Kidney glomerular epithelial cell (primary cell): ENCODE measurements at places on chromosomes 12 and 14.

DNA sequence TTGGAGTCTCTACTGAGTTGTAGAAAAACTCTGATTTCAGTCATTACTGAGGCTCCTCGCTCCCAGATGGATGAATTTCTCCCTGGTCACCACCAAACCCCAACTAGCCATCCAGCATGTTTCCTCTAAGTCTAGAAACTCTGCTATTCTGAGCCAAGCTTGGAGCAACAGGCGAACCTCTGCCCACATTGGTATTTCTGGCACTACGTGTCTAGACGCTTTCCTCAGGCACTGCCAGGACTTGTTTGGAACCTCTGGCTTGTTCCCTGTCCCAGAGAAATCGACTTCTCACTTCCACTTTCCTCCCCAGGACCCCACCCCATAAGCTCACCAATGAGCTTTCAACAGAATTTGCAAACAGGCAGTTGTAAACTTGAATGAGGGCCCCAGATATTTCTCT lies 27.6 kb downstream of the WSCD2 start:
- DNase-seq, result no peak

DNA sequence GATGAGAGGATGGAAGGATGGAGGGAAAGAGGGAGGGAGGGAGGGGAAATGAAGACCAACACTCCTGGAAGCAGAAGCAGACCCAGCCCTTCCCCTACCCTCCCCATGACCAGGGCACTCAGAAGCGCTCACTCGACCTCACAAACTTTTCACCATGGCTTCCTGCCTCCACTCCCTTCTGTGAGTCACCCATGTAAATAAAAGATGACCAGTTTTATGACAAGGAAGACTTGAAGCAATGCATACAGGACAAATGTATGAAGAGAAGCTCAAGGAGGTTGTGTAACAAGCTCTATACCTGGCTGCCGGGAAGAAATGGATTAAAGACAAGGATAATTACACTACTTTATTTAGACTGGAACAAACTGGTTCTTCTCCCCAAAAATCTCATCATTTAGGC lies 63.8 kb downstream of the CDC42BPB start:
- peak; percentile 10 for DNase-seq

DNA sequence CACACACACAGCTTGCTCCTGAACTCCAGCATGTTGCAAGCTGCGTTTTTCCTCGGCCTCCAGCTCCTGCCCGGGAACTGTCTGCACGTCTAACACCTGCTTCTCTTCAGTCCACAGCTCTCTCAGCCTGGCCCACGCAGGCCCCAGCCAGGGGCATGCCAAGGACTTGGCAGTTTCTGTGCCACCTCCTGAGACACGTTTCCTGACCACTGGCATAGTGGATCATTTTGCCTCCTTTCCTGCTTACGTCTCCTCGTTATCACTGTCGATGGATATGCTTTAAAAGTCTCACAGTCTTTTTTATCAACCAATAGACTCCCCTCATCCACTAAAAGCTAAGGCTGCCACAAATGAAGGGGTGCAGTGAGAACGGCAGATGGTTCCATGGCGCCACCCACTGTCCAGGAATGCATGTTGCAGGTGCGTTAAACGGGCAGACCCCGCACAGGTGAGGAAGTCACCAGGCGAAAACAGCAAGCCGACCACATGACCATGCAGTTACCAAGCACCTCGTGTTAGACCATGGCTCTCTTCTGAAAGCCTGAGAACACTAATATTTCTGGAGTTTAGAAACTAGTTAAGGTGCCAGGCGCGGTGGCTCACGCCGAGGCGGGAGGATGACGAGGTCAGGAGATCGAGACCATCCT lies 14.7 kb upstream of the TEAD4 start:
- DNase-seq, result peak; percentile 17

- no peak for DNase-seq
Measured at GRCh38 chr14:101721951-101722661, 39.4 kb upstream of the PPP2R5C start.

DNA sequence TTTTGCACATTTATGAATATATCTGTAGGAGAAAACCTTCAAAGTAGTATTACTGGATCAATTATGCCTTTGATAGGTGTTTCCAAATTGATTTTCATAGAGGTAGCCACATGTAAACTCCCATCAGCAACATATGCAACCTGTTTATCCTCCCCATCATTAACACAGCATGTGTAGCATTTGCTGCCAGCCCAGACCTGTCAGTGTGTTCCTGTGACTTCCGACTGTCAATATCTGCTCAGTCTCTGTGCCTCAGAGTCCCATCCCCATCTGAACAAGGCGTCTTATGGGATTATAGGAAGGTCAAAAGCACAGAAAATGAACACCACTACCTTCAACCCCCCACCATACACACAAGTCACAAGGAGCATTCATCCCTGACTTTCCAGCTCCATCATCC lies 9.5 kb upstream of the CAPRIN2 start:
- DNase-seq, result no peak

- DNase-seq, result no peak
Measured at GRCh38 chr12:100476013-100476751, 2.5 kb downstream of the NR1H4 start.

DNA sequence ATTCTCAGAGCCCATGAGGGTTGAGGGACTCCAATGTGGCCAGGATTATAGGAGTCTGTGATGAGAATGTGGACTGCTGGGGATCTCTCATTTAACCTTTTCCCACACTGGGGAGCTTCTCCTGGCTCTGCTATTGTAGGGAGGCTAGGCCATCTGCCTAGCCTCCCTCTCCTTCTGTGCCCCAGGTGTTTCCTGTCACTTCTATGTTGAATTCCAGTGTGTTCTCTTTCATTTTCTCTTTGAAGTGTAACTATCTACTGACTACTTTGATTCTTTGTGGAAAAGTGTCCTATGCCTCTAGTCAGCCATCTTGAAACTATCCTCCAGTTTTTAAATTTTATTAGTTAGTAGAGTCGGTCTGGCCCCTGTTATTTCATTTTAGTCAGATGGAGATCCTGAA lies 53.4 kb upstream of the ABCD2 start:
- DNase-seq, result no peak

DNA sequence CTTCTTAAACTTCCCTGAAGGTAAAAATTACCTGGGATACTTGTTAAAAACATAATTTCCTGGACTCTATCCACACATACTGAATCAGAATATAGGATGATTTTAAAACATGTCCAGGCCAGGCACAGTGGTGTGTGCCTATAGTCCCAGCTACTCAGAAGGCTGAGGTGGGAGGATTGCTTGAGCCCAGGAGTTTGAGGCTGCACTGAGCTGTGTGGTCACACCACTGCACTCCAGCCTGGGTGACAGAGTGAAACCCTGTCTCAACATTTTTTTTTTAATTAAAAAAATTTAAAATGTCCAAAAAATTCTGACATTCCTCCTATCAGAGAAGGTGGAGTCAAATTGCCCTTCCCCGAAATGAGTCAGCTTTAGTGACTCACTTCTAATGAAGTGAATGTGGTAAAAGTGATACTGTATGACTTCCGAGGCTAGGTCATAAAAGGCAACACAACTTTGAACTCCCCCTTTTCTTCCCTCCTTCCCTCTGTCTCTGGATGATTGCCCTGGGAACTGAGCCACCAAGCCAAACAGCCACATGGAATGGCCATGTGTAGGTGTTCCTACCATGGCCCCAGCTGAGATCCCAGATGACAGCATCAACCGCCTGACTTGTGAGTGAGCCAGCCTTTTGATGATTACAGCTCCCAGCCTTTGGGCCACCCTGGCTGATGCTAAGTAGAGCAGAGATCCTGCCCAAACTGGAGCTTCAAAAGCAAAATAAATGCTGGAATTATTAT lies 36.3 kb downstream of the LIMA1 start:
- peak; percentile 98 for DNase-seq

- DNase-seq, result no peak
Measured at GRCh38 chr12:4423528-4424195, 22.0 kb downstream of the FGF6 start.

DNA sequence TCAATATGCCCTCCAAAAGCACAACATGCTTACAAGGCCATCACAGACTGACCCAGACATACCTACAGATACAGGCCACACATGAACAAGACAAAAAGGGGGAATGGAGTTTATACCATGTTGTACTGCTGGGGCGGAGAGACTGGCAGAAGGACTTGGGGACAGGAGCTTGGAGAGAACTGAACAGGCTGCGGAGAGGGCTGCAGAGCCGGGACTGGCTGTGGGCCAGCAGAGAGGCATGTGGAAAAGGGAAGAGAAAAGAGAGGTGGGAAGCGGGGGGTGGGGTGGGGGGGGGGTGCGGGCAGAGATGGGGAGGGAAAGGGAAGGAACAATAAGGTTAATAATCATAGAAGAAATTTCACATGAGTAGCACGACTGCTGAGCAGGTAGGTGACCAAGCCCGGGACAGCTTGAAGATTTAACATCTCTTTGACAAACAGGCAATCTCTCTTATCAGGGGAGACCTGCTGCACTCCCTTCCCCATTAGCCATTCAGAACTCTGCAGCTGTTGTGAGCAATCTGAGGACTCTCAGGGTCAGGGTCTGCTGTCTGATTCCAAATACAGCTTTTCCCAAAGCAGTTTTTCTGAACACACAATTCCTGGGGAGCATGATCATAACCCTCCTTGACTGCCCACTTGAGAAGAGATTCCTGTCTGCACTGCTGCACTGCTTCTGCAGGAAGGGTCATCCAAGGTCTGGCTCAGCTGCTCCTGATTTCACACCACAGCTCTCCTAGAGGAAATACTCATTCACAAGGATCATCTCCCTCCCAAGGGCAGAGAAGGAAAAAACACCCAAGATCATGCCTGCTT lies 21.6 kb upstream of the STAC3 start:
- peak; percentile 24 for DNase-seq

- no peak for DNase-seq
Measured at GRCh38 chr14:100652744-100653143, 65.5 kb upstream of the BEGAIN start.

DNA sequence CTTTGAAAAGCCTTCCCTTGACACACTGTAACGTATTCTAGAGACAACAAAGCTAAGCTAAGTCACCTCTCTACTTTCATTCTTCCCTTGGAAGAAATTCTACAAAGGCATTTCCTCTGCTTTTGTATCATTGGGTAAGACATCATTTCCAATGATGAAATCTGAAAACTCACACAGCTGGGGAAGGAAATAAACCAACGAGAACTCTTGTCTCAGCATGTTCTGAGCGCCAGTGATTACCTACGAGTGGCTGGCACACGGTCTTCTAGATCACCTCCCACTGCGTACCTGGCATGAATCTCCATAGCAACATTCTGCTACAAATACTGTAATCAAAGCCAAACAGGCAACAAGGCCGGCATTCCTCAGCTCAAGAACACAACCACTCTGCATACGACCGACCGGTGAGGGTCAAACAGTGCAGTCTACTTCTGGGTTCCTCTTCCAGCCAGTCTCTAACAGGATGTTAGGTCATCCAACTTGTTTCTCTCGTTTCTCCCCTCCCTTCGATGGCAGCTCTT lies 7.6 kb downstream of the VPS37B start:
- peak; percentile 87 for DNase-seq

- DNase-seq, result no peak
Measured at GRCh38 chr12:113270709-113271009, 49.4 kb downstream of the TPCN1 start.

GRCh38 chr12:66388517-66388916 lies 86.2 kb downstream of the HELB start:
- DNase-seq, result no peak

- peak; percentile 88 for DNase-seq
Measured at GRCh38 chr12:120231316-120232011, 30.6 kb upstream of the RPLP0 start.

- DNase-seq, result no peak
Measured at GRCh38 chr12:111645433-111645832, 40.3 kb downstream of the BRAP start.

- no peak for DNase-seq
Measured at GRCh38 chr14:58296726-58297125, 1.6 kb upstream of the ARID4A start.

- no peak for DNase-seq
Measured at GRCh38 chr12:132341318-132342050, 12.1 kb upstream of the GALNT9 start.

DNA sequence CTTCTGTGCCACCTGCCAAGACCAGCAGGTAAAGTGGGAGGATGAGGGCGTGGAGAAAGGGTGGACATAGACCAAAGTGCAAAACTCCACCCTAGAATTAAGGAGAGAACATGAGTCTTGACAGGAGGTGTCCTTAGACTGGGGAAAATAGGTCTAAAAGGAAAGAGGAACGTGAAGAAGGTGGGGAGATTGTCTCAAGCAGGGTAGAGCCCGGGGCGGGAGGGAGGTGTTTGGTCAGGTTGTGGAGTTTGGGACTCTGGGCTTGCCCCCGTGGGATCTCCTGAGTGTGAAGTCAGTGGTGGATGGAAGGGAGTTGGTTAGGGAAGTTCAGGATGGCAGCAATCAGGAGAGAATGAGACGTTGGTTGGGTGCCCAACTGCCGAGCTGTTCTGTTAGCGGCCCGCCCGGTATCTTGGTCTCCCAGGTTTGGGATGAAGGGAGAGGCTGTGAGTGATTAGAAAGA lies 386 bp downstream of the DGKA start:
- no peak for DNase-seq
